ENCODE measurements at places on chromosomes 11 and 22. TPM values are rescaled to one million over a fixed set of nuclear protein-coding genes. Genes with fewer than 3 reads are reported as not detected.
A peak's percentile ranks its signal among the peaks of the same experiment; 100 is the strongest.

- peak; percentile 41 for DNase-seq
Measured at GRCh38 chr22:37427135-37427710, at the start of gene ELFN2. Gene ELFN2, minus strand, starts transcription at chr22:37427479. Its CDS starts 51,945 bp downstream, at chr22:37375534.

DNA sequence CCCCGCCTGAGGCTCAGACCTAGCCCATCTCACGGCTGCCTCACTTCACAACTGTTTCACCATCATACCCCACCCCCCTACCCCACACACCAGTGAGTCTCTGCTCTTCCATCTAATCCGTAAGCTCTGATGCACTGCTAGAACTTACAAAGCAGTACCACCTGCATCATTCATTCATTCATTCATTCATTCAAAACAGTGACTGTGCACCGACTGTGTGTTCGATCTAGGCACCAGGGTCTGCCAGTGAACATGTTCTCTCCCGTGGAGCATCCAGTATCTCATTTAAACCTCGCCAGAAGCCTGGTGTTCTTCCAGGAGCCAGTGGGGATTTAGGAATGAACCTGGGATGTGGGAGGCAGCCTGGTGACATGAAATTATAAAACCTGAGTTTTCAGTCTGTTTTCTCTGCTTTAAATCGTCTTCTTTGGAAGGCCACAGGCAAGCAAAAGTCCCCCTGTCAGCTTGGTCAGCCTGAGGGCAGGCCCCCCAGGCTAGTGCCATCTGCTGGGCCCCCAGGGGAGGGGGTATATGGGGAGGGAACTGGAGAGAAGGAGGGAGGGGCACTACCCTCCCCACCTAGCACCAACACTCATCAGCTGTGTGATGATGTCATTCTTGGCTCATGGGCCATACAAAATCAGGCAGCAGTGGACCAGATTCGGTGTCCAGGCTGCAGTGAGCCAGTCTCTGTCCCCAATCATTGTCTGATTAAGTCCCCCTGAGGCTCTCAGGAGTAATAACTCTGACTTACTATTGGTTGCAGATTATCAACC is 18.4 kb downstream of the TMPRSS6 start:
- no peak for DNase-seq

E2F8 gene
- total RNA-seq: not detected

P4HA3 gene
- not detected for total RNA-seq

GRCh38 chr11:125464270-125464662 is 31.8 kb downstream of the FEZ1 start:
- no peak for DNase-seq

- DNase-seq: no peak
Measured at GRCh38 chr11:134460881-134461280, 48.8 kb upstream of the B3GAT1 start.

- no peak for DNase-seq
Measured at GRCh38 chr11:119190531-119190930, 5.3 kb downstream of the NHERF4 start.

DNA sequence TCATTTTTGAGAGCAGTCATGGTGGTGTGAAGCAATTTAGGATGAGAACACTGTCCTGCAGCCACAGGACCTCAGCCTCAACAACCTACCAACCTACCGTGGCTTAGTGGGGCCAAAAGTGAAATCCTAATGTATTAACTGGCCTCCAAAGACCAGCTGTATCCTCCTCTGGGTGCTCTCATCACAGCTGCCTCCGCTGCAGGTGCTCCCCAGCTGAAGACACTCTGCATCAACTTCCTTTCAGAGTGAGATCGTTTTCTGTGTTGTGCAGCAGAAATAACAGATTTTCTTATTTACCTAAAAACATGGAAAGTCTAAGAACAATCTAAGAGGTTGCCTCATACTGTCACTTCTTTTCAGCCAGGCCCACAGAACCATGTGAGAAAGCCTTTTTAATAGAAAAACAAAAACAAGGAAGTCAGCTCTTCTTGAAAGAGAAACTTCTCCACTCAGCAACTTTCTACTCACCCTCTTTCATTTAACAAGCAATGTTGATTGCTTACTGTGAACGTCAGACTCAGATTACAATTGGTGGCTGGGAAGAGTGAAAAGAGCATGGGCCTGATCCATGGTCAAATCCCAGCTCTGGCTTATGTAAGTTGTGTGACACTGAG is 136.1 kb downstream of the TENM4 start:
- DNase-seq: no peak

DNA sequence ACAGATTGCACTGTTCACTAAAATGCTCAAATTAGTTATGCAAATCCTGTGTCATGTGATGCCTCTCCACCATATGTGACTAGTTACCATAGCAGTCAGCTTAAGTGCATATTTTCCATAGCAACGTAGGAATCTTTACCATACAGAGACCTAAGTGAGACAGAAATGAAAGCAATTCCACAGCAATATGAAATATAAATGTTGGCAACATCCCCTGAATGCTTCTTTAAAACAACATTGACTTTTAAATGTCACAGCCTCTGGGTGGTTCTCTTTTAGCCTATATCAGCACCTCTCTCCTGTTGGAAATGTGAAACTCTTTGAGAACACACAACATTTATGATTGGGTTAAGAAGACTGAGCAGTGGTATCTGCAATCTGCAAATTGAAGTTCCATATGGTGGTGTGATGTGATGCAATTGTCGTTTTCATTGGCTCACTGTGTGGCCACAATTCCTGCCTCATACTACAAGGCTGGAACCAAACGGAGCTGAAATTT is 814.6 kb downstream of the DLG2 start:
- no peak for DNase-seq

GRCh38 chr11:1074244-1075221 is at the start of gene MUC2:
Gene MUC2, plus strand, starts transcription at chr11:1074874.
- no peak for DNase-seq

PRAME gene
- 0.15 TPM for total RNA-seq

Data from B cell (primary cell).